H1 (cell line): ENCODE measurements at places on chromosomes 3 and 15.

GRCh38 chr3:187858041-187858440 is 112.8 kb upstream of the BCL6 start:
- no peak overlapping the region for H3K27ac ChIP-seq
- H3K4me3 ChIP-seq: no peak overlapping the region
- DNase-seq: no peak
- no peaks in the 10 kb centered on the region for H3K36me3 ChIP-seq
- H3K27me3 ChIP-seq: no peaks in the 10 kb centered on the region

DNA sequence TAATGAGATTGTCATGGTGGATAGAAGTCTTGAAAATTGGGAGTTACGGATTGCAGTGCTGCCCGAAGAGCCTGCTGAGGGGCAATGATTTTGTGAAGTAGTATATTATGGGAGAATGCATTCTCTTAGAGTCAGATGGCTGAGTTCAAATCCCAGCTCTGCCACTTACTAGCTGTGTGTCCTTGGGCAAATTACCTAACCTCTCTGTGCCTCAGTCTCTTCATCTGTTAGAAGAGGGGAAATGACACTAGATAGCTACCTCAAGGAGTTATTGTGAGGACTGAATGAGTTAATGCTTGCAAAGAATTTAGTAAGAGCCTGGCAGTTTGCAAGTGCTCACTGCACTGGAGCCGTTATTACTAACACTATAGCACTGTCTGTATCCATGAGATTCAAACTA is 15.4 kb downstream of the FGD5 start:
- H3K4me1 ChIP-seq: peaks cover 1% of the 10 kb centered on the region; the same call in 1 of the 2 replicates
- no peak for DNase-seq
- H3K27ac ChIP-seq: no peak overlapping the region
- H3K4me3 ChIP-seq: no peak overlapping the region
- no peaks in the 10 kb centered on the region for H3K36me3 ChIP-seq

DNA sequence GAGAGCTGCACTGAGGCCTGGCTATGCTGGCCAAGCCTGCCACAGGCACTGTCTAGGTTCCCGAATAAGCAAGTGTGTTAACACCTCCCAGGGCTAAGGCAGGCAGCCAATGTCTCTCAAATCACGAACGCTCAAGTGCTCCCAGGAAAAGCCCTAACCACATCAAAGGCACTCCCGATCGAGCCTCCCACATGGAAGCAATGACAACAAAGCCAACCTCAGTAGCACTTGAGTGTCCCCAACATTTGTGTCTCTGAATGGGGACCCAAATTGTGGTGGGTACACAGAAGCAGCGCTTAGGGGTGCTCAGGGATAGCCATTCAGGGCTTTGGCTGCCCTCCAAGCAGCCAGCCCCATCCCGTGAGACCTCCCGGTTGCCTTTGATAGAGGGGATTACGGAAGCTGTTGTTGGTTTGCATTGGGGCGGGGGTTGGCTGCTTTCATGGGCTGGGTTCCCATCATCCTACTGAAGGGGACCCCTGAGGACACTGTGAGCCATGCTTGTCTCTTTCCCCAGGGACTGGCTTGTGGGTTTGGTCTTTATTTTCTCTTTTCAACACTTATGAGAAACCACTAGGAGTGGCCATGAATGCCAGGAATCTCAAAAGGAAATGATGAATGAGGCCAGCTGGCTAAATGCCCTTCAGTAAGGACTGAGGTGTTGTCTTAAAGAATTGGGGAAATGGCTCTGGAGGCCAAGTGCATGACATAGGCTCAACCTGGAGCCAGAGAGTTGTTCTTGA is 234.1 kb upstream of the FEZF2 start:
- no peaks in the 10 kb centered on the region for H3K27me3 ChIP-seq
- H3K27ac ChIP-seq: no peak overlapping the region
- no peak overlapping the region for H3K4me3 ChIP-seq

DNA sequence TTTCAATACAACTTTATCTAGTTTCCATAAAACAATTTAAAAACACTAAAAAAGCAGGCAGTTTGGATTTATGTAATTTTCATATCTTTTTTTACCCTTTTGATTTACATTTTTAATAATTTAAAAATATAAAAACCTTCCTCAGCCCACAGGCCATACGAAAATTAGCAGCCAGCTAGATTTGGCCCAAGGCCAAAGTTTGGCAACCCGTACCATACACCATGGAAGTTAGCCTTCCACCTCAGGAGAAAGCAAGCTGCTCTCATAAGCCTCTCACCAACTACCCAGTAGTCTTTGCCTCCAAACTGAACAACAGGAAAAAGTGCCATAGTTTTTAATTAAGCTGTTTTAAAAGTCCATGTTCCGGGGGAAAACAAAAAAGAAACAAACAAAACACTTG is 107.3 kb upstream of the TRIM42 start:
- no peaks in the 10 kb centered on the region for H3K36me3 ChIP-seq
- H3K4me3 ChIP-seq: no peak overlapping the region
- no peak overlapping the region for H3K27ac ChIP-seq
- no peak for DNase-seq
- H3K4me1 ChIP-seq: no peaks in the 10 kb centered on the region

DNA sequence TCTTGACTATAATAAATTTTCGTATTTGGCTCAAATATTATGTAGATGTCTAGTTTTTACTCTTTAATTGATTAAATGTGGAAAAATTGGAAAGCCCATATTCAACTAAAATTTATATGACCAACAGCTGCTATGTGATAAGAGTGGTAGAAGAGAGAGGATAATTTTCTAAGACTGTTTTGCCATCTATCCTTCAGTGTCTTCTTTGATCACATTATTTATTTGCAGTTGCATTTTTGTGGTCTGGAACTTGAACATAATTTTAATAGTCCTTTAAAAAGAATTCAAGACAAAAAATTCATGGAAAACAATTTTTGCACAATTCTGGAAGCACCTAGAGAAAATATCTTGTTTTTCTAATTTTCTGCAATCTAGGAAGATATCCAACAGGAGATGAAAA is 213.3 kb upstream of the THBS1 start:
- DNase-seq: no peak
- H3K27ac ChIP-seq: no peak overlapping the region
- H3K4me3 ChIP-seq: no peak overlapping the region
- H3K4me1 ChIP-seq: no peaks in the 10 kb centered on the region
- no peaks in the 10 kb centered on the region for H3K27me3 ChIP-seq
- no peaks in the 10 kb centered on the region for H3K36me3 ChIP-seq

- no peak overlapping the region for H3K4me3 ChIP-seq
- DNase-seq: no peak
- H3K27ac ChIP-seq: no peak overlapping the region
- H3K4me1 ChIP-seq: no peaks in the 10 kb centered on the region
Measured at GRCh38 chr15:68391121-68391520, 40.8 kb downstream of the ITGA11 start.
